ENCODE measurements at places on chromosomes 1 and 21. TPM values are rescaled to one million over a fixed set of nuclear protein-coding genes. Genes with fewer than 3 reads are reported as not detected.

GRCh38 chr1:109509176-109510134, at the start of gene AMIGO1:
AMIGO1 (minus strand) TSS chr1:109509727; CDS start chr1:109508912, 815 bp downstream.
- peak; percentile 74 for DNase-seq

DNA sequence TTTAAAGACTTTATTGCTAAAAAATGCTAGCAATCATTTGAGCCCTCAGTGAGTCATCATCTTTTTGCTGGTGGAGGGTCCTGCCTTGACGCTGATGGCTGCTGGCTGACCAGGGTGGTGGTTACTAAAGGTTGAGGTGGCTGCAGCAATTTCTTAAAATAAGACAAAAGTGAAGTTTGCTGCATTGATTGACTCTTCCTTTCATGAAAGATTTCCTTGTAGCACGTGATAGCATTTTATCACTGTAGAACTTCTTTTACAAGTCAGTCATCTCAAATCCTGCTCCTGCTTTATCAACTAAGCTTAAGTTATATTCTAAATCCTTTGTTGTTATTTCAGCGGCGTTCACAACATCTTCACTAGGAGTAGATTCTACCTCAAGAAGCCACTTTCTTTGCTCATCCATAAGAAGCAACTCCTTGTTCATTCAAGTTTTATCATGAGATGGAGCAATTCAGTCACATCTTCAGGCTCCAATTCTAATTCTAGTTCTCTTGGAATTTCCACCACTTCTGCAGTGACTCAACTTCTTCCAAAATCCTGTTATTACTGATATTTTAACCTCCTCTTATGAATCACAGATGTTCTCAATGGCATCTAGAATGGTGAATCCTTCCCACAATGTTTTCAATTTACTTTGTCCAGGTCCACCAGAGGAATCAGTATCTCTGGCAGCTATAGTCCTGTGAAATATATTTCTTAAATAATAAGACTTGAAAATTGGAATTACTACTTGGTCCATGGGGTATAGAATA, 17.6 kb upstream of the RGS1 start:
- DNase-seq: no peak

GRCh38 chr1:110136911-110137310, 13.4 kb upstream of the SLC6A17 start:
- DNase-seq: peak; percentile 40

GRCh38 chr1:93783876-93784275, 95.1 kb downstream of the DNTTIP2 start:
- DNase-seq: no peak

GRCh38 chr1:194846488-194846887, 1660.1 kb upstream of the B3GALT2 start:
- no peak for DNase-seq

- DNase-seq: no peak
Observed at GRCh38 chr1:171610385-171610784, 11.7 kb upstream of the MYOCOS start.

DNA sequence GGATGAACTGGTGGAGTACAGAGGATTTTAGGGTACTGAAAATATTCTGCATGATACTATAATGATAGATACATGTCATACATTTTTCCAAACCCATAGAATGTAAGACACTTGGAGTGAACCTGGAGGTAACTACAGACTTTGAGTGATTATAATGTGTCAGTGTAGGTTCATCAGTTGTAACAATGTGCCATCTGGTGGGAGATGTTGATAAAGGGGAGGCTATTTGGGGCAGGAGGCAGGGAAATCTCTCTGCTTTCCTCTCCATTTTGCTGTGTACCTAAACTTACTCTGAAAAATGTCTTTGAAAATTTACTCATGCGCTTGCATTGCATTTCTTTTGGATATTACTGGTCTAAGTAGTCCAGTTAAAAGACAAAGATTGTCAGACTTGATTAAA, 35.2 kb downstream of the PTBP2 start:
- DNase-seq: no peak

DNA sequence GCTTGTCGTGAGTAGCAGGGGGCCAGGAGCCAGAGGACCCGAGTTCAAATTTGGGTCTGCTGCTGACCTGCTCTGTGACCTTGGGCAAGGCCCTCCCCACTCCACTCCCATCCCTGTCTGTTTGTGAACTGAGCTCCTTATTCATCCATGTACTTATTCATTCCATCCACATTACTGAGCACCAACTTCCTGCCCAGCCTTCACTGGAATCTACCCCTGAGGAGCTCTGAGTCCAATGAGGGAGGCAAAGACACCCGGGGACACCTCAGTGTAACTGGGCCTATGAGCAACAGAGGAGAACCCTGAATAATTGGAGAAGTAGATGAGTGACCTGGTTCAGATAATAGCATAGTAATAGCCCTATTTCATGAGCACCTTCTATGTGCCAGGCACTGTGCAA, 8.9 kb downstream of the BSND start:
- DNase-seq: no peak

DNA sequence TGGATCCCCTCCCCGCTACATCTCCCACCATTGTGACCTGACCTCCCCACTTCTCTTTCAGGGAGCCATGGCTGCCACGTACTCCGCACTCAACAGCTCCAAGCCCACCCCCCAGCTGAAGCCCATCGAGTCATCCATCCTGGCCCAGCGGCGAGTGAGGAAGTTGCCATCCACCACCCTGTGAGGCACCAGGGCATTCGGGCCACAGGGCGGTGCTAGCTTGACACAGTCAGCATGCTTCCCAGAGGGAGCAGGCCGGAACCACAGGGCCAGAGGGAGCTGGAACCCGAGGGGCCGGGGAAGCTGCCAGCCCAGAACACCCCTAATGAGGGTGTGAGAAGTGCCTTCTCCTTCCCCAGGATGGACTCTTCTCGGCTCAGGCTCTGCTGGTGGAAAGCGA, 44.5 kb downstream of the RPS6KA1 start:
- no peak for DNase-seq

DENND2D gene
- total RNA-seq: 203 TPM

LAPTM5 gene
- total RNA-seq: 233 TPM

S100A1 gene
- total RNA-seq: not detected

SPRR5 gene
- total RNA-seq: not detected

CELA2B gene
- not detected for total RNA-seq

APP gene
- total RNA-seq: 53.7 TPM

BLACAT1 gene
- 0.12 TPM for total RNA-seq

SLC66A1 gene
- total RNA-seq: 6.8 TPM

SPRR2G gene
- total RNA-seq: not detected
